ENCODE measurements at places on chromosomes 6 and 20.

- no peak for DNase-seq
These were observed 90.4 kb downstream of the SLC2A10 start for GRCh38 chr20:46799781-46800408.

GRCh38 chr6:159645640-159646039 is 47.4 kb downstream of the SOD2 start:
- DNase-seq, result no peak

DNA sequence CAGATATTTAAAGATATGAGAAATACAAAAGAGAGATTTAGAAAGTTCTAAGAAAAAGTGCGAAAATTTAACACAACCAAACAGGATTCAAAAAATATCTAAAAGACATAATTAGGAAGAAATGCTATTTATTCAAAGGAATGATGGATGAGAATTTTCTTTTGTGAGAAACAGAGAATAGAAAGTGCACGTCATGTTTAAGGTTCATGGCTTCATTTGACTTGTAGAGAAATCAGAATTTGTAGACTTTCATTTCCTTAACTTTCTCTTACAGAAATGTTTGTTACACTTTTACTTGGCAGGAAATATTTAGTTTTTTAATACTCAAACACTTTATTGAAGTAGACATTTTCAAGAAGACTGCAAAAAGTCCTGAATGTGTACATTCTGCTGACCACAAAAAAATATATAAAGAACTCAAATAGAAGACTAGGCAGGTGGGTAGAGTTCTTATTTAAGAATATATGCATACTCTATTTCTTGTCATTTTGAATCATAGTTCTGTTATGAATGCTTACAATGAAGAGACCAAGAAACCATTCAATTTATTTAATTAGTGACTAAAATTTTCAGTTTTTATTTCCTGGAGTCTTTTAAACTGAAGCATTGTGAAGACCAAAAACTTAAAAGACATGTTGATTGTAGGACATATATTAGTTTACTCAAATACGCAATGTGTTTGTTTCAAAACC is 710.5 kb upstream of the HS3ST5 start:
- no peak for DNase-seq

GRCh38 chr20:8678098-8678776 is 390.6 kb upstream of the PLCB4 start:
- no peak for DNase-seq

GRCh38 chr20:22758815-22759214 is 174.4 kb upstream of the FOXA2 start:
- DNase-seq, result no peak

DNA sequence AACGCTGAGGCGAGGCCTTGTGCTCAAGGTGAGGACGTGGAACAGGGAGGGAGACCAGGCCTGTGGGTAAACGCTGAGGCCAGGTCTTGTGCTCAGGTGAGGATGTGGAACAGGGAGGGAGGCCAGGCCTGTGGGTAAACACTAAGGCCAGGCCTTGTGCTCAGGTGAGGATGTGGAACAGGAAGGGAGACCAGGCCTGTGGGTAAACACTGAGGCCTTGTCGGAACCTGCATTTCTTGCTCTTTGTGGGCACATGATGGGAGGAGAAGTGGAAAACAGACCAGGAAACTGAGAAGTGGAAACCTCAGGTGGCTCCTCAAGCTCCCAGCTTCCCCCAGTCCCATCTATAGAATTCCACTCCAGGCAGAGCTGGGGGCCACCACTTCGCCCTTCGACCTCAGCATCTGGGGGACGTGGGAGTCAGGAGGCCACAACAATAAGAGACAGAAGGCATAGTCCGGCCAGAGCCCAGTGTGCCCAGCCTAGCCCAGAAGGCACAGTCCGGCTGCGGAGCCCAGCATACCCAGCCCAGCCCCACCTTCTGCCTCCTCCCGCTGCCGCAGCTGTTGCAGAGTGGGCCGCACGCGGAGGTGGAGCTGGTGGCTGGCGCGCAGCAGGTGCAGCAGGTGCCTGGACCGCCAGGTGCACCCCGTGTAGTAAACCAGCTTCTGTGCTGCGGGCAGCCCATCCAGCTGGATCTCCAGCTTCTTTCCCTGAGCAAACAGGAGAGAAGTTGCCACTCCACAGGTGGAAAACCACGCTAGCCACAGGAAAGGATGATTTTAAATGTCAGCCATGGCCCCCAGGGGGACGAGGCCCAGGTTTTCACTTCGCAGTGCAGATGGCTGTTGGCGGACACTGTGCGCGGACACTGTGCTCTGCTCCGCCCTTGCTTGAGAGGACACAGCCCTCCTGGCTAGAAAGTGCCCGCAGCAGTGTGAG is 17.5 kb downstream of the FRMD1 start:
- no peak for DNase-seq

- no peak for DNase-seq
These were observed 102.1 kb downstream of the CEBPB start for GRCh38 chr20:50292591-50293283.

- DNase-seq, result no peak
These were observed 109.3 kb downstream of the MAFB start for GRCh38 chr20:40579701-40580100.

GRCh38 chr6:127606131-127606562 is 29.2 kb downstream of the C6orf58 start:
- no peak for DNase-seq

- no peak for DNase-seq
These were observed 8.8 kb downstream of the RANBP9 start for GRCh38 chr6:13702809-13703302.

GRCh38 chr6:41901882-41902519 is 6.8 kb upstream of the USP49 start:
- no peak for DNase-seq

- no peak for DNase-seq
These were observed 48.8 kb downstream of the CAP2 start for GRCh38 chr6:17442196-17442595.

DNA sequence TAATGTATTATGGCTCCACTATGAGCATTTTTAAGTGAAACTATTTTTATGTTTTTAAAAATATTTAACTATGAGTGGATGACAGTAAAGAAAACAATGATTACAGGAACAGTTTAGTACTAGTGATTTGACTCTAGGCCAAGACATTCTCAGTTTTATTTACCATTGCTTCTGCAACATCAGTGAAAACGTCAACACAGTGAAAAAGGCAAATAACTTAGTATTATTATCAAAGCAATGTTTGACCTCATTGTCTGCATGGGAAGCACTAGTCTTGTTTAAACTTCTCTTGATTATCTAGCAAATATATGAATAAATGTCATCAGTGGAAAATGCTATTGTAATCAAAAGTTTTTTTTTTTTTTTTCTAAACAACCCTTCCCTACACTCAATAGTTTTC is 165.0 kb downstream of the HTR1B start:
- no peak for DNase-seq

DNA sequence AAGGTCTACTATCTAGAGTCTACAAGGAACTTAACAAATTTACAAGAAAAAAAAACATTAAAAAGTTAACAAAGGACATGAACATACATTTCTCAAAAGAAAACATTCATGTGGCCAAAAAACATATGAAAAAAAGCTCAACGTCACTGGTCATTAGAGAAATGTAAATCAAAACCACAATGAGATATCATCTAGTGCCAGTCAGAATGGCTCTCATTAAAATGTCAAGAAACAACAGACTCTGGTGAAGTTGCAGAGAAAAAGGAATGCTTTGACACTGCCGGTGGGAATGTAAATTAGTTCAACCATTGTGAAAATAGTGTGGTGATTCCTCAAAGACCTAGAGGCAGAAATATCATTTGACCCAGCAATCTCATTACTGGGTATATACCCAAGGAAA is 48.3 kb downstream of the OGFRL1 start:
- no peak for DNase-seq

GRCh38 chr20:58652606-58653294 is 1.7 kb downstream of the STX16 start:
- no peak for DNase-seq

DNA sequence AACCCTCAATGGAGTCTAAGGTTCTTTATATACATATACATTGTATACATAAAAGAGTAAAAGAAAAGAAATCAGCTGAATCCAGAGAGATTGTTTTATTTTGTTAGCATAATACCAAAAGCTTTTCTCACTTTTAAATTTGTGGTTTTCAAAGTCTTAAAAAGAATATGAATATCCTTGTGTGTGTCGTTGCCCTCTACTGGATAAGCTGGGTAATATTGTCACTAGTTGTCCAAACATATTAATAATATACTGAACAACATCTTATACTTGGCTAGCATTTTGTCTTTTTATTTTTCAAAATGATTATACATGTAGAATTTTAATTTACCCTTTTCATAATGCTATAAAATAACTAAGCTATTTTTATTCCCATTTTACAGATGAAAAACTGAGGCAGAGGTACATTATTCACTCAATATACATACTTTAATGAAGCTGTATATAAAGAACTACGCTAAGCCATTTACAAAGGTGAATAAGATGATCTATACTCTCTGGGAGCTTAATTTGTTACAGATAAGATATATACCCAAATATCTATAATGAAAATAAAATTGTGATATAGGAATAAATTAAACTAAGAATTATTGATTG is 531.7 kb downstream of the TFAP2B start:
- DNase-seq, result no peak

GRCh38 chr6:143096403-143096802 is 35.7 kb downstream of the AIG1 start:
- no peak for DNase-seq

- no peak for DNase-seq
These were observed 118.4 kb downstream of the ANKRD60 start for GRCh38 chr20:58109918-58110635.

GRCh38 chr6:121399966-121400365 is 35.5 kb upstream of the GJA1 start:
- no peak for DNase-seq

DNA sequence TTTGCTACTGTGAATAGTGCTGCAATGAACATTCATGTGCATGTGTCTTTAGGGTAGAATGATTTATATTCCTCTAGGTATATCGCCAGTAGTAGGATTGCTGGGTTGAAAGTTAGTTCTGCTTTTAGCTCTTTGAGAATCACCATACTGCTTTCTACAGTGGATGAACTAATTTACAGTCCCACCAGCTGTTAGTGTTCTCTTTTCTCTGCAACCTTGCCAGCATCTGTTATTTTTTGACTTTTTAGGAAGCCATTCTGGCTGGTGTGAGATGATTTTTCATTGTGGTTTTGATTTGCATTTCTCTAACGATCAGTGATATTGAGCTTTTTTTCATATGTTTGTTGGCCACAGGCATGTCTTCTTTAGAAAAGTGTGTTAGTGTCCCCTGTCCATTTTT is 40.0 kb downstream of the PLG start:
- DNase-seq, result no peak

DNA sequence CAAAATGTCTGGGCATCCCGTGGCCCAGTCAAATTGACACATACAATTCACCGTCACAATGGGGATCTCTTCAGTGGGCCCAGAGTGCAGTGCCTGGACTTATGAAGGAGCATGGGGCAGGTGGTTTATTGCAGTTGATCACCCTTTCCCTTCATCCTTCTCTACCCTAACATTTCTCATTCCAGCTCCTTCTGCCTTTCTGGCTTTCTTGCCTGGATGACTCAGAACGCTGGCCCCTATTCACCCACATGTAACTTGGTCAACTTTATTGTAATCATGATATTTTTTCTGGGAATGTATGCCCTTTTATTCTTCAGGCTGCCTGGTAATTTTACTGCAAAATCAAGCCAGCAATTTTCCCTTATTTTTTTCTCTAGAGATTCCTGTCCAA is 179.9 kb upstream of the DTNBP1 start:
- no peak for DNase-seq

GRCh38 chr20:32497589-32498224 is 87.4 kb downstream of the NOL4L start:
- no peak for DNase-seq

DNA sequence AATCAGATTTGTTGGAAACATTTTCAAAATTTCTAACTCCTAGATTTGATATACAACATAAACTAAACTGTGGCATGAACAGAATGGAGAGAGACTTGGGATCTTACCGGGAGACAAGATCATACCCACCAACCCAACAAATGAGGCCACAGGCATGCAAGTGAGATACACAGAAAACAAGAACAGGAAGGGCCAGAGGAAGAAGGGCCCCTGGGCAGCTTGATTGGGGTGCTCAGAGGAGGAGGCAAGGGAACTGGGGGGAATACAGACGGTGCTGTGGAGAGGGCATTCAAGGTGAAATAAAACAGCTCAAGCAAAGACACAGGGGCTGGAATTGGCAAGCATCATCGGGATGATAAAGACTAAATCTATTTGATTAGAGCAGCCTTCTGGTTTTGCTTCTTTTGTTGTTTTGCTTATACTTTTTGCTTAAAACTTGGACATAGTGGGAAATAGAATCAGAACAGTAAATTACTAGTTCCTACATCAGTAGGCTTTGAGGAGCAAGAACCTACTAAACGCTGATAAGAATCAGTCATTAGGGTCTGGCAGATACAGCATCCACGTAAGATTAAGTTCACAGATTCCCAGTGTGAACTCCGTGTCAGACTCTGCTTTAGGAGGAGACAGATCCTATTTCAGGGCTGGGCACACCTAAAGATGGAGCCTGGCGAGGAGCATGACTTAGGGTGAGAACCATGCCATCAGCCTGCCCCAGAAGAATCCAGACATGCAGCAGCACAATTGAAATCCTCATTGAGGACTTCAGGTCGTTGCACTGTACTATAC is 3.5 kb upstream of the RAMACL start:
- DNase-seq, result no peak

Measured in cortex of kidney (tissue), 1 donor.